ENCODE measurements at places on chromosomes 1 and 21. TPM values are rescaled to one million over a fixed set of nuclear protein-coding genes. Genes with fewer than 3 reads are reported as not detected.

KLF18 gene
- polyA plus RNA-seq: not detected

IL12RB2 gene
- polyA plus RNA-seq: not detected

RNF186 gene
- not detected for polyA plus RNA-seq

TFF3 gene
- not detected for polyA plus RNA-seq

CFAP107 gene
- not detected for polyA plus RNA-seq

RNU1-1 gene
- not detected for polyA plus RNA-seq

GRCh38 chr1:236073307-236073897 lies 8.5 kb upstream of the NID1 start:
- H3K36me3 ChIP-seq: no peaks in the 10 kb centered on the region
- DNase-seq: no peak
- no peak overlapping the region for H3K27ac ChIP-seq
- no peaks in the 10 kb centered on the region for H3K4me1 ChIP-seq

DNA sequence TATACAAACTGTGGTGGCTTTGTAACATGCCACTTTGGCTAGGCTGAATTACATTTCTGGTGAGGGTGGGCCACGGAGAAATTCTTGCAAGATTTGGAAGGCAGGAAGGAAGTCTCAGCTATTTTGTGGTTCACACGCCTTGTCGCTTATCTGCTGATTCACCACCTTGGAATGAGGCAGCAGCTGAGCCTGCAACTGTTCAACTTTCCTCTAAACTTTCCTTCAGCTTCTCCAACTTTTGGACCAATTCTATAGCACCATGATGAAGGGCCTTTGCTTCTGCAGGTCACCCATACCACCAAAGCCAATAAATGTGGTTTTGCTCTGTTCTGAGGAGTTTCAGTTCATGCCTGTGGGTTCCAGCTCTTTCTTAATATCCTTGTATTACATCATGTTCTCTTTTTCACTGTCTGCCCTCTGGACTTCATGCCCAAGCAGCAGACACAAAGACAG lies 337.6 kb upstream of the SNX7 start:
- peak overlapping the region; percentile 37 for H3K27ac ChIP-seq
- H3K4me3 ChIP-seq: no peak overlapping the region
- H3K4me1 ChIP-seq: peaks cover 20% of the 10 kb centered on the region
- peak; percentile 96 for DNase-seq

DNA sequence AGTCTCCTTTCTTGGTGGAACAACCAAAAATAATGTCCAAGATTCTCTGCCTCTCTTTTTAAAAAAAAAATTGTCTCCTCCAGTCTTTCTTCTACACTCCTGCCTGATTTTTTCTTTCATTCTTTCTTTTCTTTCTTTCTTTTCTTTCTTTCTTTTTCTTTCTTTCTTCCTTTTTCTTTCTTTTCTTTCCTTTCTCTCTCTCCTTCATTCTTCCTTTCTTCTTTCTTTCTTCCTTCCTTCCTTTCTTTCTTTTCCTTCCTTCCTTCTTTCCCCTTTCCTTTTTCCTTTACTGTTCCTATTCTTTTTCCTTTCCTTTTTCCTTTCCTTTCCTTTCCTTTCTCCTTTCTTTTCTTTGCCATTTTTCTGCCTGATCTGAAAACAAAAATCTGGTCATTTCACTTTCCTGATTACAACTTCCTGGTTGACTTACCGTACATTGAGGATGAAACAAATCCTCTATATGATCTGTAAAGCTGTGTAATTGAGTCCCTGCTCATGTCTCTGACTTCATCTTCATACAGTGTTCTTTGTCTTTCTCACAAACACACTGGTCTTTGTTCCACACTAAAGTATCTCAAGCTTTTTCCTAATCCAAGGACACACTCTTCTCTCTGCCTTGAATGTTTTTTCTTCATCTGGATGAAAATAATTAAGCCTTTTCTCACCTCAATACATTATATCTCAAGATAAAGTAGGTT lies 6.1 kb upstream of the KRTAP23-1 start:
- H3K36me3 ChIP-seq: no peaks in the 10 kb centered on the region
- H3K4me1 ChIP-seq: no peaks in the 10 kb centered on the region
- no peaks in the 10 kb centered on the region for H3K27me3 ChIP-seq
- H3K4me3 ChIP-seq: no peak overlapping the region
- no peak overlapping the region for H3K27ac ChIP-seq
- no peak for DNase-seq

GRCh38 chr21:14306126-14306907 lies 76.6 kb downstream of the HSPA13 start:
- H3K36me3 ChIP-seq: no peaks in the 10 kb centered on the region
- H3K27ac ChIP-seq: no peak overlapping the region
- DNase-seq: peak; percentile 3
- H3K4me3 ChIP-seq: no peak overlapping the region
- no peaks in the 10 kb centered on the region for H3K4me1 ChIP-seq

All from IMR-90 (cell line).